Vagina (tissue), 2 donors: ENCODE measurements at places on chromosomes 6 and 20.

DNA sequence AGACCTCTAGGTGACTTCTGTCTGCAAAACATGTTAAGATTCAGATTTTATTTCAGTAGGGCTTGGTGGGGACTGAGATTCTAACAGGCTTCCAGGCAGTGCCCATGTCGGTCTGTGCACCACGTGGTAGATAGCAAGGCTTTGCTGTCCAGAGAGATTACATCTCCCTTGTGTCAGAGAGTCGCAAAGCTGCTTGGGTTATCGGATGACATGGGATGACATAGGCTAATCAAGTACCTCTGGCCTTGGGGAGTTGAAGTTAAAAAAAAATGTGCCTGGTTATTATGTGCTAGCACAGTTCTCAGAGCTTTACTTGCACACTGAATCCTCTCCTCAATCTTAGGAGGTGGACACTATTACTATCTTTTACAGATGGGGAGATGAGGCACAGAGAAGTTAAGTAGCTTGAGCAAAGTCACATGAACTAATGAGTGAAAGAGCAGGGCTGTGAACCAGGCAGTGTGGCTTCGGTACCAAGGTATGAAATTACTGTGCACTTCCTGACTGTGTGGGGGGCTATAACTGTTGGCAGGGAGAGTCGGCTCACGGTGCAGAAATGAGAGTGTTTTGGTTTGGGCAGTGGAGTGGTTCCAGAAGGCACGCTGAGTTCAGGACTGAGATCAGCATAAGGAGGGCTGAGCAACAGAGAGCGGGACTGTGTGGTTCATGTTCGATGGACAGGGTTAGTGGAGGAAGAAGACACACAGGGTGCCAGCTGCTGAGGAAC lies 41.1 kb downstream of the FARS2 start:
- DNase-seq = no peak

DNA sequence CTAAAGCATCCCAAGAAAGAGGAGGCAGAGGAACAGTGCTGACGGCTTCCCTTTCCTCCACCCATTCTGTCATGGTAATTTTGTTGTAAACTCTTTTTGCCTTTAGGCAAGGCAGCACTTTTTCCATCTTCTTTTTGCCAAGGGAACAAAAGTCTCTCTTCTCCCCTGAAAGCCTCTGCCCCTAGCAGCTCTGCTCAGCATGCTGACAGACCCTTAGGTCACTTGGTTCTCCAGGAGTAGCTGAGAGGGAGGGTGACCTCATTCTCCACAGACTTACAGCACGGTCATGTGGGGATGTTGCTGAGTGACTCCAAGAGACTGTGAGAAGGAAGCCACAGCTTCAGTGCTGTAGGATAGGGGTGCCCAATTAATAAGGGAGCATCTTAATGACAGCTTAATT lies 81.1 kb upstream of the RALGAPA2 start:
- no peak for DNase-seq

DNA sequence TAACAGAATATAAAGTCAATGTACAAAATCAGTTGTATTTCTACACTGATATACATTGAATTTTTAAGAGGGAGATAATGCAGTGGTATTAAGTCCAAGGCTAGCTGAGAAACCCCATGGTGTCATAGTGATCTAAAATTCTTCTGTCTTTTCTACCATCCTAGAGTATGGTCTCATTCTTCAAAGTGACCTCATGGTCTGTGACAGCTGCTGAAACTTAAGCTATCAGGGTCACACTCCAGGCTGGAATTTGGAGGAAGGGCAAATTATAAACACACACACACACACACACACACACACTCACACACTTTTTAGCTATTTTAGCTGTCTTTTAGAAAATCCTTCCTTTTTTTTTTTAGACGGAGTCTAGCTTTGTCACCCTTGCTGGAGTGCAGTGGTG lies 47.3 kb upstream of the DYNLRB1 start:
- no peak for DNase-seq

DNA sequence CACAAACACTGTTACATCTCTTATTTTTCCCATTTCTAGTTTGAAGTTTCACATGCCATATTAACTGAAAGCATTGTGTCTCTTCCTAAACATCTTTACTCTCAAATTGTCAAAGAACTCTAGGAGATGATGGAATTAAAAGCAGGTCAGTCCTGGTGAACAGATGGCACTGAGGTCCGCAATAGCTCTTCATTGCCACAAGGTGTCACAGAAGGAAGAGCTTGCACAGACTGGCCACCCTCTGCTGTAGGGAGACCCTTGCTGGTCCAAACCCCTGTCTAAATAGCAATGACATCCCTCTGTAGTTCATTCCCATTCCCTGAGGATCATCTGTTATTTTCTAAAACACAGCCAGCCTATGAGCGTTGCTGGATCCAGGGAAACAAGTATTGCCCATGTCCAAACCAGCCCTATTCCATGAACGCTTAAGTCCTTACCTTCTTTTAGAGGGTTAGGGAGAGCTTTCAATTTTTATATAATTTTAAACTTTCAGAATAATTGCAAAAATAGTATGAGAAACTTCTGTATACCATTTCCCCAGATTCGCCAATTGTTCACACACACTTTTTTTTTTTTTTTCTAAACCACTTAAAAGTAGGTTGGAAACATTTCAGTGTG lies 10.1 kb upstream of the HDAC2 start:
- no peak for DNase-seq

DNA sequence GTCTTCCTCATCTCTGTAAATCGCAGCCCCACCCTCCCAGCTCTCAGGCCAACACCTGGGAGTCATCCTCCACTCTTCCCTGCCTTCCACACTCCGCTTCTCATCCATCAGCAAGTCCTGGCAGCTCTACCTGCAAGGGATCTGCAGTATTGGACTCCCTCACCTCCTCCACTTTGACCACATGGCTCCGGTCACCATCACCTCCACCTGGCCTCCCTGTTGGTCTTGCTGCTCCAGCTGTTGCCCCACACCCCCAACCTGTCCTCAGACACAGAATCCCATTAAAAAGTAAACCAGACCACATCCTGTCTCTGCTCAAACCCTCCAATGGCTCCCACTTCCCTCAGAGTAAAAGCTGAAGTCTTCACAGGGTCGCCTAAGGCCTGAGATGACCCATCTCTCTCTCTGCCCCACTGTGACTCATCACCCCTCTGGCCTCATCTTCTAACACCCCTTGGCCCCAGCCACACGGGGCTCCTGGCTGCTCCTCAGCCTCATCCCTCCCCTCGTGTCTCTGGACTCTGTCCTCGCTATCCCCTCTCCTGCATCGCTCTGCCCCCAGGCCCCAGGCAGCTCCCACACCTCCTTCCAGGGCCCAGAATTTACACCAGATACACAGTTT lies 185.1 kb upstream of the SULF2 start:
- DNase-seq = no peak

- DNase-seq = no peak
These were observed 198.7 kb downstream of the GPX5 start for GRCh38 chr6:28724395-28724794.

DNA sequence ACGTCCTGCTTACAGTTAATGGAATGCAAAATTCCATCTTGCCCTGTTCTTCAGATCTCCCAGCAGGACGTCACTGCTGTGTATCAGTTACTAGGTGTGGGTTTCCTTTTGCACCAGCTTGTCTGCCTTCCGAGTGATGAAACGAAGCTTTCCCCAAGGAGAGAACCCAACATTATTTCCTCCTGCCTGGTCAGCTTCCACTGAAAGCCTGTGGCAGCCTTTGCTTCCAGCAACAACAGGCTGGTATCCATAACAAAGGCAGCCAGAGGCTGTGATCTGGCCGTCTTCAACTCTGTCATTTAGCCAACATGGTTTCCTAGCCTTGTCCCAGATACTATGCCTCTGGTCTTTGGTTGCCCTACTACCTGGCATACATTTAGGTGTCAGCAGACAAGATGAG lies 78.9 kb upstream of the HEY2 start:
- DNase-seq = no peak

GRCh38 chr6:46961711-46962110 lies 40.0 kb upstream of the ADGRF5 start:
- DNase-seq = no peak

GRCh38 chr6:79694623-79695343 lies 63.7 kb downstream of the SH3BGRL2 start:
- DNase-seq = no peak

- DNase-seq = no peak
These were observed 24.6 kb downstream of the TRAM2 start for GRCh38 chr6:52552278-52552643.

- no peak for DNase-seq
These were observed 146.5 kb downstream of the EDN1 start for GRCh38 chr6:12436683-12437082.

- DNase-seq = no peak
These were observed 26.2 kb downstream of the SPTLC3 start for GRCh38 chr20:13034936-13035335.

GRCh38 chr6:131640100-131640499 lies 3.0 kb downstream of the ENPP3 start:
- no peak for DNase-seq

DNA sequence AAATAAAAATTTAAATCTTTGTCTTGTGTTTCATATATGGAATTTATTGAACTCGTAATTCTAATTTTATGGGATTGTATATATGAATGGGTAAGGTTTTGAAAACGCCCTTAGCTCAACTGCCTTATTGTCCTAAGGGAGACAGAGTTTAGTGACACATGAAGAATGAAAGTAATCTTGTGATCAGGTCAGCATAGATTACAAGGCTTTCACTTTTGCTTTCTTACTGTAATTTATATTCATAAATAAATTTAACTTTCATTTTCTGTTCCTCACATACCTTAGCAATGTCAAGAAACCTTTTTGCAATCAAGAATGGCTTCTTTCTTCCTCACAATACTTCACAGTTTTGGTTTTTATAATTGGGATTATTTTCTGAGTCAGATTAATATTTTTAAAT lies 14.4 kb downstream of the KPNA5 start:
- no peak for DNase-seq

DNA sequence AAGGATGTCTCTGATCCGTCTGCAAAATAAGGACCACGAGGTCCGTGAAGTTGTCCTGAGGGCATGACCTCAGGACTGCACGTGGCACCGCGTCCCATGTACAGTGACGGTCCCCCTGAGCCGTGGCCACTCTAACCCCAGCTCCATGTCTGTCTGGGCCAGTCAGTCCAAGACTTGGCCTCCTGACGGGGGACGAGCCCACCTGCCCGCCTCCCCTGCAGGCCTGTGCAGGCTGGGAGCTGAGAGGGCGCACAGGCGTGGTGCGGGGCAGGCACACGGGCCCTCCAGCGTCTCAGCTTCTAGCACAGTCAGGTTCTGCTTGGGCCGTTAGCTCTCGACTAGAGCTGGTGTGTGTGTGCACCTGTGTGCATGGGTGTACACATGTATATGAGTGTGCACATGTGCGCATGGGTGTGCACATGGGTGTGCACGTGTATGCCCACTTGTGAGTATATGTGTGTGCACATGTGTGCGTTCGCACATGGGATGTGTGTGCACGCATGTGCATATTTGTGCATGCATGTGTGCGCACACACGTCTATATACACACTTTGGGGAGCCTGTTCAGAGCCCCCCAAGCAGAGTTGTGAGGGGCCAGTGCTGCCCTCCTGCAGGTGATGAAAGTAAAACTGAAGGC lies 307.0 kb downstream of the TAF4 start:
- DNase-seq = no peak

DNA sequence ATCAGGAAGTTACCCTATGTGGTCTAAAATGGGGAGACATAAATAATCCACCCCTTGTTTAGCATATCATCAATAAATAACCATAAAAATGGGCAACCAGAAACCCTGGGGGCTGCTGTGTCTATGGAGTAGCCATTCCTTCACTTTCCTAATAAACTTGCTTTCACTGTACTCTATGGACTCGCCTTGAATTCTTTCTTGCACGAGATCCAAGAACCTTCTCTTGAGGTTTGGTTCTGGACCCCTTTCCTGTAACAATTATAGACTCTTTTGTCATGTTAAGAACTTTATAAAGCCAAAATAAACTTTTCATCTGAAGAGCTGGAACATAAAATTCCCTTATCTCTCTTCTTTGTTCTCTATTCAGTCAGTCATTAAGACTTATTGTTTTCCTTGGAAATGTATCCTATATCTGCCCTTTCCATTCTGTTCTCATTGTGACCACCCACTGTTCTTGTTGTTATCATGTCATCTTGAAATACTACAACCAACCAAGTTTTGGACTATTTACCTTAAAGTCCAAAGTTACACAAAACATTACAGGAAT lies 29.3 kb upstream of the ZBTB24 start:
- DNase-seq = no peak

DNA sequence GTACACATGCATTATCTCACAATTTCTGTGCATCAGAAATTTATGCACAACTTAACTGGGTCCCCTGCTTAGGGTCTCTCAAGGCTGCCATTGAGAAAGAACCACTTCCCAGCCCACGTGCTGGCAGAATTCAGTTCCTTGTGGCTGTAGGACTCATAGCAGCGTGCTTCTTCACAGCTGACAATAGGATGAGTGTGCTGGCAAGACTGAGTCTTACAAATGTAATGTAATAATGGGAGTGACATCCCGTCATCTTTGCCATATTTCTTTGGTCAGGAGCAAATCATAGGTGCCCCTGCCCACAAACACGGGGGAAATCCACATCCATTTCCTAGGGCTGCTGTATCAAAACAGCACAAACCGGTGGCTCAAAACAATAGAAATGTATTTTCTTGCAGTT lies 77.4 kb downstream of the FIG4 start:
- DNase-seq = no peak

DNA sequence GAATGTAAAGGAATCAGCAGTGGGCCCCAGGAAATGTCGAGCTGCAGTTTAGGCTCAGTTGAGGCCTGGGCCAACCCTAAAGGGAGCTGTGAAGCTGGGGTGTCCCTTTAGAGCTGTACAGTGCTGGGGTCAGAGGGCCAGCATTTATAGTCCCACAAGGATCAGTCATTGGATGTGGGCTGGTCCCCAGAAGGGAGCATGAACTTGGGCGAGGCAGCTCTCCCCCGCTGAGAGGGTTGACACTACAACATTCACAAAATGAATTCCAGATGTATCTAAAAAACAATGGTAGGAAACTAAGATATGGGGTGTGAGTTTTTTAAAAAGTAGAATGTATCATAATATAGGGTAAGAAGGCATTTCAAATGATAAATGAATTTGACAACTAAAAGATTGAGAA lies 29.7 kb upstream of the TMX4 start:
- no peak for DNase-seq

- DNase-seq = no peak
These were observed 29.2 kb upstream of the SMOC2 start for GRCh38 chr6:168411793-168412192.

DNA sequence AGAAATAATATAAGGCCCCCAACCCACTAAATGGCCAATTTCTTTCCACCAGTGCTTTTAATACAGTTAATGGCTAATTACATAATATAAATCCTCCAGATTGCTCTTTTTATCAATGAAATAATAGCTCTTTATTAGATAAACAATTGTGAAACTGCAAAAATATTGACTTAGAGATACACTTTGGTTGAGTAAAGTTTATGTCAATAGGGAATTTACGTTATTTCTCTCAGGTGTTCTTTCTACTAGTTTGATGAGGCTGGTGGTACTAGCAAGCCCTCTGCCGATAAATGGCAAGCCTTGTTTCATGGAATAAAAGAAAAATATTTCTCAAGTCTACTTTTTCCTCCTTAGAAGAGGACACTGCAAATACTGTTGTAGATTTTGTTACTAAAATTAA lies 18.9 kb downstream of the RFX6 start:
- DNase-seq = no peak
